H9 (cell line): ENCODE measurements at places on chromosomes 2 and 18. TPM values are rescaled to one million over a fixed set of nuclear protein-coding genes. Genes with fewer than 3 reads are reported as not detected.

DNA sequence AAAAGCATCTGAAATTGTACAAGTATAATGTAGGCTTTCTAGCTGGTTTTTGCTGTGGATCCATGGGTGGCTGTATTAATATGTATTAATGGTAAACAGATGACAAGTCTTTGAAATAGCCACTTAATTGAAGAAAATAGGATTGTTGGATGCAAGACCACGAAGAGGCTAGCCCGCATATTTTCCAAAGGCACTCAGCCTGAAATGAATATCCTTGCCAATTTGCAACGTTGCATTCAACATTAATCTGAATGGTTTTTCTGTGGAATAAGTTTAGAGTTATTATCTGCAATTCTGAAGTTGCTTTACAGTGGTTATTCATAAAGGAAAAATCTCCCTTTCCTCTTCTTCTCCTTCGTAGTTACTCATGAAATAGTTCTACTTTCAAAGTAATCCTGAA lies 86.2 kb upstream of the SPATS2L start:
- 0 out of 2 replicates have a peak, but pooled peaks cover 2% of the 10 kb centered on the region for H3K4me1 ChIP-seq
- no peak for DNase-seq
- no peaks in the 10 kb centered on the region for H3K27me3 ChIP-seq
- H3K27ac ChIP-seq, result no peak overlapping the region

The PLGLB1 gene
- total RNA-seq, result 0.97 and 1.2 TPM in 2 replicates

DNA sequence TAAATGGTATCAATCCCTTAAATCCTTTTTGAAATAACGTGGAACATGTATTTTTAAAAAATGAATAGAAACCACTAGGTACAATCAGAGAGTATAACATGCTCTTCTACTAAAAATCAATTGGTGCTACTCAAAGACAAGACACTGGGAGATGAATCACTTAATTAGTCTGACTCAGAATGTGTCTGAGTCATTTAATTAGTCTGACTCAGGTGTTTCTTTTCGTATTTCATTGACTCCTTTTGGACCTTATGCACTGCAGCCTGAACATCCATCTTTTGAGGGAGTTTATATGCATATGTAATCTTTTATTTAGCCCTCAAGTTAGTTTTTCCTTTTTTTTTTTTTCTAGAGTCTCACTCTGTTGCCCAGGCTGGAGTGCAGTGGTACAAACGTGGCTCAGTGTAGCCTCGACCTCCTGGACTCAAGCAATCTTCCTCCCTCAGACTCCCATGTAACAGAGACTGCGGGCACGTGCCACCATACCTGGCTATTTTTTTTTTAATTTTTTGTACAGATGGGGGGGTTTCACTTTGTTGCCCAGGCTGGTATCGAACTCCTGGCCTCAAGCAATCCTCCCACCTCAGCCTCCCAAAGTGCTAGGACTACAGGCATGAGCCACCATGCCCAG lies 26.5 kb downstream of the PPP4R3B start:
- H3K36me3 ChIP-seq, result no peaks in the 10 kb centered on the region; the same call in 2 of the 3 replicates
- H3K4me3 ChIP-seq, result no peak overlapping the region
- no peaks in the 10 kb centered on the region for H3K27me3 ChIP-seq
- H3K4me1 ChIP-seq, result no peaks in the 10 kb centered on the region
- no peak for DNase-seq

The HOXD8 gene
- not detected in 2 replicates for total RNA-seq

DNA sequence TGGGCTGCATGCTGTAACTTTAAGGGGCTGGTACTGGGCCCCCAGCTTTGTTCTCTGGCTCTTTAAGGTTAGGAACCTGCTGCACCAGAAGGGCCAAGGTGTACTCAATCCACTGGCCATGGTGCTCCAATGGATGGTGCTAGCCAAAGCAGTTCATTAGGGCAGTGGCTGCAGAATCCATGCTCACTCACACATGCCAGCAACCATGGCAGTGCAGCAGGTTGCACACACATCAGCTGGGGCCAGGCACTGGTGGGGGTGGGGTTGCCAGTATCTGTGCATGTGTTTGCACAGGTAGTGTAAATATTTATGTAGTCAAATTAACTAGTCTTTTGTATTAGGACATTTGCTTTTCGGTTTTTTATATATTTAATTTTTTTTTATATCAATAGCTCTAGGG lies 228.3 kb upstream of the EPC2 start:
- no peaks in the 10 kb centered on the region for H3K27me3 ChIP-seq
- H3K4me3 ChIP-seq, result no peak overlapping the region
- H3K27ac ChIP-seq, result no peak overlapping the region
- H3K4me1 ChIP-seq, result no peaks in the 10 kb centered on the region

DNA sequence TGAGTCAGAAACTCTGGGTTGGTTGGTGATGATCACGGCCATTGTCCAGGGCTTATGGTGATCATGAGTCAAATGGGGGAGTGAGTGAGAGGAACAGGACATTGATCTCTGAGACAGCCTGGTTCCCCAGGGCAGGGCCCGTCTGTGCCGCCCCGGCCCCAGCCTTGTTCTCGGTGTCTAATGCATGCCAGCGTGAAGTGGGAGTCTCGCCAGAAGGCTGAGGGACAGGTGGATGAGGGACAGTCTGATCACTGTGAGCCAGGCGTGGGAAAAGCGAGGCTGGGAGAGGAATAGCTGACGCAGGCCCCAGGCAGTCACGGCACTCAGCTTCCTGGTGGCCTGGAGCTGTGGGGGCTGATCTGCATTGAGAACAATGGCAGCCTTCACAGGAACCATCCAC lies 208.3 kb upstream of the HDAC4 start:
- DNase-seq, result peak; percentile 22
- H3K27me3 ChIP-seq, result no peaks in the 10 kb centered on the region
- no peak overlapping the region for H3K27ac ChIP-seq
- no peaks in the 10 kb centered on the region; the same call in 2 of the 3 replicates for H3K36me3 ChIP-seq

The C2orf74 gene
- total RNA-seq, result 8.0 and 8.5 TPM in 2 replicates

GRCh38 chr2:190693533-190694232 lies 44.8 kb downstream of the NAB1 start:
- no peak overlapping the region for H3K27ac ChIP-seq
- H3K36me3 ChIP-seq, result no peaks in the 10 kb centered on the region
- H3K4me3 ChIP-seq, result no peak overlapping the region

- no peak for DNase-seq
- H3K36me3 ChIP-seq, result no peaks in the 10 kb centered on the region
- H3K27ac ChIP-seq, result no peak overlapping the region
- no peaks in the 10 kb centered on the region for H3K4me1 ChIP-seq
- no peak overlapping the region for H3K4me3 ChIP-seq
- H3K27me3 ChIP-seq, result no peaks in the 10 kb centered on the region
These were observed 19.6 kb downstream of the ANO7 start for GRCh38 chr2:241208058-241208457.

The KRCC1 gene
- 7.1 and 8.2 TPM in 2 replicates for total RNA-seq
